Left ventricle myocardium inferior (tissue), 1 donor: ENCODE measurements at places on chromosomes 6 and 20.

DNA sequence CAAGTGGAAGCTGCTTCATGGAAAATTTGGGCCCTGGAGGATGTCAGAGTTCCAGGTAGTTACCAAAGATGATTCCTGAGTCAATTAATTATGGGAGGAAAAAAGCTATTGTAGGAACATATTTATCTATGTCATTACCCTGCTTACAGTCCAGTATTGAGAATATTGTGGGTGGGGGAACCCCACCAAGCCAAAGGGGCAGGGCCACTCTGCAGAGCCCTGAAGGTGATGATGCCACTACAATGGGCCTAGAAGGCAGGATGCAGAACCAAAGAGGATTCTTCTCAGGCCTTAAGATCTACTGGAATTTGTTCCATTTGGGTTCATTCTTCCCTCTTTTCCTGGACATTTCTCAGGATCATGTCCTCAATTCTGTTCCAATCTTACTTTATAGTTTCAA lies 375.2 kb upstream of the MARCKS start:
- DNase-seq = no peak

- DNase-seq = no peak
These were observed 1.5 kb upstream of the RREB1 start for GRCh38 chr6:7106215-7106751.

DNA sequence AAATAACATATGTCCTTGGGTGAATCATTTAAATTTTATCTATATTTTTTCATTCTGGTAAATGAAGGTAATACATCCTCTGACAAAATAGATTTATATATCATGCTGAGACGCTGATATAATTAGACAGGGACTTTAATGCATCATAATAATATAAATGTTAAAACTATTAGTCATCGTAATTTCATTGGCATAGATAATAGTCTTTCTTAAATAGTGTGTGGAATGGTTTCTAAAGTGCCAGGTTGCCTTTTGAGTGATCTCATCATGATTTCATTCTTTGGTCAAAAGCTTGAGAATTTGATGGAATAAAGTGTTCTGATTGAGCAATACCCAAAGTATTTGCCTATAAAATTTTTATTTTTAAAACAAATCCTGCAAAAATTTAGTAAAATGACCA lies 43.2 kb upstream of the BMP5 start:
- DNase-seq = no peak

- no peak for DNase-seq
These were observed 88.3 kb upstream of the COL21A1 start for GRCh38 chr6:56335726-56336125.

- DNase-seq = no peak
These were observed 38.7 kb downstream of the CDKAL1 start for GRCh38 chr6:20572940-20573339.

GRCh38 chr6:26333476-26334297 lies 31.3 kb upstream of the BTN3A2 start:
- DNase-seq = no peak

DNA sequence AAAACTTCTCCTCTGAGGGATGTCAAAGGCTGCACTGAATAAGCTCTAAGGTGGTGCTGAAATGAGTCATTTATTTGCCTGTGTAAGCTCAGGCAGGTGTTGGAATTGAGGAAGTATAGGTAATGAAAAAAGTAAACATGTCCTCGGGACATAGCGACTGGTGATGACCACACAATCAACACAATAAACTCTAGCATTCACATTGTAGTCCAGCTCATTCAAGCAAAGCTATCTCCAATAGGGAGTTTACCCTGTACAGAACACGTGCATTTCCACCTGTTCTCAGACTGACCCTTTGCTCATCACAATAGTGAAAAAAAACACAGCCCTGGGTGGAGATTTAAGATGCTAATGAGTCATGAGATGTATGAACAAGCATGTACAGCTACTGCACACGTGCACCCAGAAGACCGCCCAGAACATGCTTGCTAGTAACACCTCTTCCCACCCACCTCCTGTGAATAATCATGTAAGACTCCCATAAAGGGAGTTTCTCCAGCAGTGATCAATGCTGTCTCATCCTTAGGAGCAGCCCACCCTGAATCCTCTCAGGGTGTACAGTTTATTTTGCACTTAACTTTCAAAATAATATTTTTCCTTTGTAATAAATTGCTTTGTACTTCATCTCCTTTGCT lies 33.0 kb upstream of the POU5F1 start:
- no peak for DNase-seq

DNA sequence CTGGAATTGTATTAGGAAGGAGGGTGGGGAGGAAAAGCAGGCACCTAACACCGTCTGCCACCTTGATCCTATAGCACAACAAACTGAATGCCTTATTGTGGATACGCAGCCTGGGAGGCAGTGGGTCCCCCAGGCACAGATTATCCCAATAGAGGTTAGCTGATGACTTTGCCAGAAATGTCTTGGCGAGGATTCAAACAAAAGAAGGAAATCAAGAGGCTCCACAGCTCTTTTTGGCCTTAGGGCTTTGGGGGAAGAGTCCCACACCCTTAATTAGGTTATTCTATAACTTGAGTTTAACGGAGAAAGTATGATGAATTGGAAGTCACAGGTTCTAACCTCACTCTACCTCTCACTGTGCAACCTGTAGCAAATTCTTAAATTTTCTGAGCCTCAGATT lies 102.0 kb downstream of the MRPL14 start:
- DNase-seq = no peak

- DNase-seq = no peak
These were observed 995.3 kb upstream of the FLRT3 start for GRCh38 chr20:15332711-15333160.

GRCh38 chr6:163336961-163337360 lies 77.6 kb upstream of the QKI start:
- no peak for DNase-seq

DNA sequence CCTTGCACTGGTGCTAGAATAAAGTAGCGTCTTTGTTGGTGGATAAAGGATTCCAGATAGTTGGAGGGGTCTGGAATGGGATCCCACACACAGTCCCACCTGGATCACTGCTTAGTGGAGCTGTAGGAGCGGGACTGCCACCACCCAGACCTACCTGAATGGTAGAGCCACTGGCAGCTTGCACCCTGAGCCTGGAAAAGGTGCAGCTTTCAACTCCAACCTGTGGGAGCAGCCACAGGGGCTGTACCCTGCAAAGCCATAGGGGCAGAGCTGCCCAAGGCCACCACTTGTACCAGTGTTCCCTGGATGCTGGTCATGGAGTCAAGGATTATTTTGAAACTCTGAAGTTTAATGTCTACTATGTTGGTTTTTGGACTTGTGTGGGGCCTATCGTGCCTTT lies 26.9 kb downstream of the VTA1 start:
- DNase-seq = no peak

DNA sequence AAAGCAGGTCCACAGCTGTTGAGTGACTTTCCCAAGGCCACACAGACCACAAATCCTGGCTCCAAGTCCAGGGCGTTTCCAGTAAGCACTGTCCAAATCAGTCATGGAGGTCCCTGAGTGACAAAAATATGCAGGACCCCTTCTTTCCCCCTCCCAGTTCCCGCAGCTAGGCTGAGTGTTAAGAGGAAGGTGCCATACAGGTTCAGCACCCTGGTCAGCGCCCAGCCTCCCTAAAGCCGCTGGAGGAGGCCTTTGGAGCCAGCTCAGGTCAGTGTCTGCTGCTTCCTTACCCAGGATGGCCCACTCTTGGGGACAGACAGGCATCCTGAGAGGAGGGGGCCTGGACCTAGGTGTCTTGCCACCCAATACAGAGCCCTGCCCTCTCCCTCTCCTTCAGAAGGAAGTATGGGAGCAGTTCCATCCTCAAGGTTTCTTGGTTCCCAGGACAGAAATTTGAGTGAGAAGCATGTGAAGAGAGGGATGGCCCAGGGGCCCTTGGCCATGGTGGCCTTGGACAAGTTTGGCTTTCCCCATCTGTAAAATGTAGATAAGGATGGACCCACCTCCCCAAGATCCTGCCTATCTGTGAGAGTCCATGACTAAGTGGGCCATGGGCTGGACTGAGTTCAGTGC lies 13.2 kb downstream of the TMEM74B start:
- no peak for DNase-seq

GRCh38 chr6:143000811-143001210 lies 55.8 kb upstream of the HIVEP2 start:
- no peak for DNase-seq

DNA sequence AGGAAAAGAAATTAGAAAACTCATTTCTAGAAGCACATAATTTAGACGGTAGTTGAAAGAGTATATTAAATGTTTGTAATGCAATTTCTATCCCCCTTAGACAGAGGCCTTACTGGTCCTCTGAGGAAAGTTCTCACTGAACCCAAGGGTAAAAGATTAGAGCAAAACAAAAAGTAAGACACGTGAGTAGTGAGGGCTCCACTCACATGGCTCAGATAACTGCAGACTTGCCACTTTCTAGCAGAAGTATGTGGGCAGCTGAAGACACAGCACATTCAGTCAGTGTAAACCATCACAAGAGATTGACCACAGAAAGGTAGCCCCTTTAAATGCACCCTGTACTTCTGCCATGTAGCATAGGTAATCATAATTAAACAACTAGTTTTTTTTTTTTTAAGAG lies 193.8 kb downstream of the BTBD9 start:
- no peak for DNase-seq

DNA sequence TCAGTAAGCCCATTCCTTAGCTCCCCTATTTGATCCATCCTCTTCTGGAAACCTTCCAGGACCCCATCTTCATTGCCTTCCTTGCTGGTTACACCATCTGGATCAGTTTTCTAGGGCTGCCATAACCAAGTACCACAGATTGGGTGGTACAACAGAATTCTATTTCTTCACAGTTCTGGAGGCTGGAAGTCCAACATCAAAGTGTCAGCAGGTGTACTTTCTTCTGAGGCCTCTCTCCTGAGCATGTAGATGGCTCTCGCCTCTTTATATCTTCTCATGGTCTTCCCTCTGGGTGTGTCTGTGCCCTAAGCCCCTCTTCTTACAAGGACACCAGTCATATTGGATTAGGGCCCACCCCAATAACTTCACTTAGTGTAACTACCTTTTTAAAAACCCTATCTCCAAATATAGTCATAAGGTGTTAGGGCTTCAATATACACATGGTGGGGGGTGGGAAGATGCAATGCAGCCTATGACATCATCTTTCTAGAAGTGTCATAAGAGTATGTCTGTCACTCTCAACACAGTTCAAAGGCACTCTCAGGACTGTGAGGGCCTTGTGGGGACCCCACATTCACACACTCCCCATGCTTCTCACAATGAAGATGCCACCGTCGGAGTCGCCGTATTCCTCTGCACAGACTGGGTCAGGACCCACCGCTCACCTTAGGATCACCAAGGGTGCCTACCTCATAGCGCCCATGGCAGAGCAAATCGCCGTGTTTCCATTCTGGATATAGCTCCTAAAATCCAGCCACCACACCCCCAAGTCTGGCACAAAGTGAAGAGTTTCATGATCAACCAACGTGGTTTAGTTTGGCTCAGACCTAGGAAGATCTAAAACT lies 12.2 kb upstream of the PRND start:
- DNase-seq = no peak

GRCh38 chr20:39130627-39131026 lies 168.5 kb downstream of the DHX35 start:
- no peak for DNase-seq

DNA sequence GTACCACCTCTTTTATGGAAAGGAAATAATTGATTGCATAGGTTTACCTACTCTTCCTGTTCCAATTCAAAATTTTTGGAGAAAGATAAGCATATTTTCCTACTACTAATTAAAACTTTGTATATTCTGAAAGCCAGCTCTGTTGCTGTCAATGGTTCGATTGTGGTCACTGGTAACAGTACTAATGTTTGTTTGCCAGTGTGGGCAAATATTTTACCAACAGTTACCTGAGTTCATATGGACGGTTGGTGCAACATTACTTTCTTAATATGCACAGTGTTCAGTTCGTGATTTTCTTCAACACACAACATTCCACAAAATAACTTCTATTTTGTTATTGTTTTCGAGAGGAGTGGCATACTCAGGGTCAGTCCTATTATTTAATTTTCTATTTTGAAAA lies 17.1 kb upstream of the CTAGE9 start:
- no peak for DNase-seq

DNA sequence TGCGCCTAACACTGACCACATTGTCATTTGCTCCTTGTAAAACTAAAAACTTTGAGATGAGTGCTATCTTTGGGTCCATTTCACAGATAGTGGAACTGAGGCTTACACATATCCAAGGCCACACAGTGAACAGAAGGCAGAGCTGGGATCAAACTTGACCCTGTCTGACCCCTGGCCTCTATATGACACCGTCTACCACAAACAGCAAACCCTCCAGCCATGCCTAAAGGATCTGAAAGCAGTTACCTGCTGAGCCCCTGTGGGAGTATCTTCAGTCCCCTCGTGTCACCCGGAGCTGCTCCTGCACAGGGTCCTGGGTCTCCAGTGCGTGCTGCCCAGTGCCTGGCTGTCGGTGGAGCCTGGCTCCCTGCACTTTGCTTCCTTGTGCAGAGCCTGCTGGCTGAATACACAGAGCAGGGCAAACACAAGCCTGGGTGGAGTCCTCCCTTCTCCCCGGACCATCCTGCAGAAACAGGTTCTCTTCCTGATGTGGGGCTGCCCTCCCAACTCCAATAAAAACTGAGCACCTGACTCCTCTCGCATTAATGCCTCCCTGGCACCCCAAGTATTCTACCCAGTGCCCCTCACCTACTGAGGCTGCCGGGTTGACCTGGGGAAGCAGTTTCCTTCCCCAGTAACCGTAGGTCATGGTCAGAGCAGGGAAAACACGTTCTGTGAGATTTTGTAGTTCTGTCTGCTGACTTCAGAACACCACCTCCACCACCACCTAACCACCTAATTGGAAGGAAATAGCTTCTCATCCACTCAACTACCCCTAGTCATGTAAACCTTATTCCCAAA lies at the start of gene BCAS1:
Gene BCAS1, minus strand, starts transcription at position 408 of the 801 bp plus-strand sequence. CDS start 11,876 bp downstream, outside the sequence.
- DNase-seq = no peak

DNA sequence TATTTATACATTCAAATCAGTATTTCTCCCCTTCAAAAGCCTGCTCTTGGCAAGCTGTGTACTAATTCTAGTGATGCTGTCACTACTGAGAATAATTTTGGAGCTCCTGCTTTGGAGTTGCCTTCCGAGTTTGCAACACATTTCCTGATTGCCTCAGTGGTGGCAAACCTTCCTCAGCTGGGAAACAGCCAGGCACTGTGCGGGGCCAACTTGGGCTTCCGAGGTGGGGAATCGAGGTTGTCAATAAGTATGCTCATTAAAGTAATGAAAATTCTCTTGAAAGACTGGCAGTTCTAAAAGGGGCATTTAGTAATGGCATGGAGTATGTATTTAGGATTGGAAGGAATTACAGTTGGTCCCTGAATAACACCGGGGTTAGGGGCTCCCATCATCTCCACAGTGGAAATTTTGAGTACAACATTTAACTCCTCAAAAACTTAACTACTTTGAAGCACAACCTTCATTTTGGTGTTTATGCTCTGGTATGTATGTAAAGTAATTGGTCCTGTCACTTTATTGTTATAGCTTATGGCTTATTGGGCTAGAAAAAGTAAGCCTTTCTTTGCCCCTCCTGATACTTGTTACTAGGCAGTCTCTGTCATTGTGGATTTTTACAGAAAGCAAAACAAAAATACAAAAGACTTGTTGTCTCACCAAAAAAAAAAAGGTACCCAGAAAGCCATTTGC lies 2.7 kb downstream of the PAQR8 start:
- DNase-seq = no peak
